ENCODE measurements at places on chromosomes 16 and 17. TPM values are rescaled to one million over a fixed set of nuclear protein-coding genes. Genes with fewer than 3 reads are reported as not detected.

KCNH4 gene
- 0.26 TPM for total RNA-seq

CUEDC1 gene
- total RNA-seq = 41.9 TPM

TP53TG3 gene
- total RNA-seq = not detected

TOM1L2 gene
- 76.7 TPM for total RNA-seq

CBFA2T3 gene
- total RNA-seq = 19.0 TPM
